ENCODE measurements at places on chromosomes 13 and 19. TPM values are rescaled to one million over a fixed set of nuclear protein-coding genes. Genes with fewer than 3 reads are reported as not detected.
A peak's percentile ranks its signal among the peaks of the same experiment; 100 is the strongest.

DNA sequence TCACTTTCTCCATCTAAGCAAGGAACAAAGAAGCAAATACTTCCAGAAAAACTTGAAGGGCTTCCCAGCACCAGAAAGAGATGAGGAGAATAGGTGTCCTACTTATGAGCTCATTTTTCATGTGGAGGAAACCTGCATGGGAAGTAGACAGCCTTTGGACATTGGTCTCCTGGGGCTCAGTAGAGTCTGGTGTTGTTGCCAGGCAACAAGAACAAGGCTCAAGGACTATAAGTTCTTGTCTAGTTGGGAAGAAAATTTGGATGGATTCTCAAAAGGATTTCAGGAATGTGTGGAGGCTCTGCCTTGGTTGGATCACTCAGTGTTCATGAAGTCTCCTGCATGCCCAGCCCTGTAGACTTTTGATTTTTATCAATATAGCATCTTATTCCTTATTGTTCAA is 84.5 kb downstream of the MBNL2 start:
- no peak for DNase-seq
- H3K4me1 ChIP-seq, result peaks cover 8% of the 10 kb centered on the region
- no peak overlapping the region for H3K27ac ChIP-seq
- no peak overlapping the region for H3K4me3 ChIP-seq
- no peaks in the 10 kb centered on the region for H3K27me3 ChIP-seq
- H3K36me3 ChIP-seq, result no peaks in the 10 kb centered on the region

DNA sequence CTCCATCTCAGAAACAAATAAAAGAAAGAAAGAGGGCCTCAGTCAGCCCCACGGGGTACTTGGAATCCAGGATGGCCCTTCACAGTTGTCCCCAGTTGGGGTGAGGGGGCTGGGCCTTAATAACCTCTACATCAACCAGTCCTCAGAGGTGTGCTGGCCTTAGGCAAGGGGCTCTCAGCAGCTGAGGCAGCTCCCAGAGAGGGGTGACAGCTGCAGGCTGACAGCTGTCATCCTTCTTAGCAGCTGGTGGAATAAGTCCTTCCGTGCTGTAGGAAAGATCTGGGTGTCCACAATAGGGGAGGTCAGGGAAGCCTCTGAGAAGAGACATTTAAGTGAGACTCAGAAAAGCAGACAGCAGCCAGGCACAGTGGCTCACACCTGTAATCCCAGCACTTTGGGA is 7.4 kb downstream of the BCAM start:
- no peaks in the 10 kb centered on the region for H3K27me3 ChIP-seq
- no peak overlapping the region for H3K4me3 ChIP-seq
- H3K36me3 ChIP-seq, result no peaks in the 10 kb centered on the region
- no peak overlapping the region for H3K27ac ChIP-seq
- no peak for DNase-seq

GRCh38 chr13:49254007-49254406 is 6.3 kb downstream of the CDADC1 start:
- H3K4me1 ChIP-seq, result peaks cover 15% of the 10 kb centered on the region
- H3K4me3 ChIP-seq, result no peak overlapping the region
- DNase-seq, result no peak

- H3K4me3 ChIP-seq, result no peak overlapping the region
- DNase-seq, result no peak
- H3K36me3 ChIP-seq, result no peaks in the 10 kb centered on the region
- no peaks in the 10 kb centered on the region for H3K27me3 ChIP-seq
- H3K4me1 ChIP-seq, result no peaks in the 10 kb centered on the region
- no peak overlapping the region for H3K27ac ChIP-seq
Measured at GRCh38 chr19:32498648-32499200, 82.3 kb upstream of the PDCD5 start.

DNA sequence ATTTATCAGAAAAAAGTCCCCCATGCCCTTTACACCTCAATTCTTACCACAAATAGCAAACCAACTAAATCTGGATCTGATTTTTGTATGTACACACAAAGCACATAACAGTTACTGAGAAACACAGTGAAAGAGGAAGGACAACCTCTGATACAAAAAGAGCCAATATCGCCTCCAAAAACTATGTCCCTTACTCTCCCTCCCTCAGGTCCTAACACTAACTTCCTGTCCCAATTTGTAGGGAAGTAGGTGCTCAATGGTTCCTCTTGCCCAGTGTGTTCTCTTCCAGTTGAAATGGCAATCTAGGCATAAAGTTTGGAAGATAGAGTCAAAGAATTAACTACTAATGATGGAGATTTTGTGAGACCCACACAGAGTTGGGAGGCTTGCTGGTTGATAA is 15.8 kb upstream of the FPR3 start:
- H3K27me3 ChIP-seq, result peaks cover 9% of the 10 kb centered on the region
- no peaks in the 10 kb centered on the region for H3K4me1 ChIP-seq
- H3K36me3 ChIP-seq, result no peaks in the 10 kb centered on the region

GRCh38 chr19:42105368-42105767 is 26.9 kb downstream of the POU2F2 start:
- H3K4me1 ChIP-seq, result peaks cover 9% of the 10 kb centered on the region
- no peaks in the 10 kb centered on the region for H3K27me3 ChIP-seq
- peaks cover 27% of the 10 kb centered on the region for H3K36me3 ChIP-seq
- DNase-seq, result no peak

DNA sequence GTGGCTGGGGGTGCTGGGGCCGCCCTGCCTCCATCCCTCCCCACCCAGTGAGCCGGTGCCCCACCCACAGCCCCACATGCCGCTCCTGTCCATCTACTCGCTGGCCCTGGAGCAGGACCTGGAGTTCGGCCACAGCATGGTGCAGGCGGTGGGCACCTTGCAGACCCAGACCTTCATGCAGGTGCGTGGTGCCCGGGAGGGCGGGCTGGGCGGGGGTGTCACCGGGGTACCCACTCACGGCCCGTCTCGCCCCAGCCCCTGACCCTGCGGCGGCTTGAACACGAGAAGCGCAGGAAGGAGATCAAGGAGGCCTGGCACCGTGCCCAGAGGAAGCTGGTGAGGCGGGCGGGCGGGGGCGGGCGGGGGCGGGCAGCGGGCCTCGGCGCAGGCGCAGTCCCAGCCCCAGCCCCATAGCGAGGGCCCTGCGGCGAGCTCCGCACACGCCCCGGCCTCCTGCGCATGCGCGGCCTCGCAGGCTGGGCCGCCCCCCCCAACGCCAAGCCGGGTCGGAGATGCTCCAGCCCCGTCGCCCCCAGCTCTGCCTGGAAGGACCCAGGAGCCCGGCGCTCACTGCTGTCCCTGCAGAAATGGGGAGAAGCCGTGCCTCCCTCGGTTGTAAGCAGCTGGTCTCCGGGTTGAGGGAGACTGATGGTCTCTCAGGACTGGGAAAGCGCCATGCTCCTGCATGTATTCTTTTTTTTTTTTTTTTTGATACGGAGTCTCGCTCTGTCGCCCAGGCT is 7.7 kb downstream of the ARHGAP45 start:
- H3K4me3 ChIP-seq, result peak overlapping the region; percentile 48
- peaks cover 89% of the 10 kb centered on the region for H3K4me1 ChIP-seq
- peak; percentile 96 for DNase-seq

DNA sequence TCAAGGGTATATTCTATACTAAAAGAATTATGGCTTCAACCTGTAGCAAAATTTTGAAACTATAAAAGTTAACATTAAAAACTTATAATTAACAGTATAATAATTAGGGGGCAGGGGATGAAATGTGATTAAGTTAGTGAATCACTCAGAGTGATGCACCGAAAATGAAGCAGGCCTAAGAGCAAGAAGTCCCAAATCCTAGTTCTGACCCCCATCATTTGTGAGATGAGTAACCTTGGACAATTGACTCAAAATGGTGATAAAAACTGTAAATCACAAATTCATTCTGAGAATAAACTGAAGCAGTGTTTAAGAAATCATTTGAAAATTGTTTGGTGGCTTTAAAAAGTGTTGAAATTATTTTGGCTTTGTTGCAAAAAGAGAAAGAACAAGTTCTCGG is 56.8 kb downstream of the KLF12 start:
- no peak overlapping the region for H3K4me3 ChIP-seq
- peaks cover 21% of the 10 kb centered on the region for H3K4me1 ChIP-seq
- no peaks in the 10 kb centered on the region for H3K27me3 ChIP-seq
- peaks cover 13% of the 10 kb centered on the region for H3K36me3 ChIP-seq

DNA sequence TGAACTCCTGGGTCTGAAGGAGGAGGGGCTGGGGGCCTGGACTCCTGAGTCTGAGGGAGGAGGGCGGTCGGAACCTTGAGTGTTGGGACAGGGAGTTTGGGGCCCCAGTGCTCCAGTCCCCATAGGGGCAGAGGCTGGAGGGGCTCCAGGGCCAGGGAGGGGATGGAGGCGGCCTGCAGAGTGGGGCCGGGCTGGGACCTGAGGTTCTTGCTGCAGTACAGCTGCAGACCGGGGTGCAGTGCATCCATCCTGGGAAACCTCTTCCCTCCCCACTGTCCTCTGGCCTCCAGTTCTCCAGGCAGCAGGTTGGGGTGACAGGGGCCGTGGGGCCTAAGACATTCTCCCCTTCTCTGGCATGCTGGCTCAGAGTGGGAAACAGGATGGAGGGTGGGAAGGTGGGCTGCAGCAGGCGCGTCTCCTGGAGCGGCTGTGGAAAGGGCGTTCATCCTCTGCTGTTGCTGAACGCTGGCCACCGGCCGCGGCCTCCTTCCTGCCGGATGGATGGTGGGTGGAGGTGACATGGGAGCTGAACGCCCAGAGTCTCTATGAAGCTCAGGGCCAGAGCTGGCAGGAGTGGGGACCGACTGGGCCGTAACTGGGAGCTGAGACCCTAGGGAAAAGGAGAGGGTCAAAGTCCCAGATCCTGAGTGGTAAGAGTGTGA is 1.6 kb downstream of the BRSK1 start:
- peaks cover 12% of the 10 kb centered on the region for H3K4me1 ChIP-seq
- H3K27ac ChIP-seq, result no peak overlapping the region
- H3K36me3 ChIP-seq, result no peaks in the 10 kb centered on the region
- DNase-seq, result no peak
- H3K27me3 ChIP-seq, result no peaks in the 10 kb centered on the region
- H3K4me3 ChIP-seq, result no peak overlapping the region

DNA sequence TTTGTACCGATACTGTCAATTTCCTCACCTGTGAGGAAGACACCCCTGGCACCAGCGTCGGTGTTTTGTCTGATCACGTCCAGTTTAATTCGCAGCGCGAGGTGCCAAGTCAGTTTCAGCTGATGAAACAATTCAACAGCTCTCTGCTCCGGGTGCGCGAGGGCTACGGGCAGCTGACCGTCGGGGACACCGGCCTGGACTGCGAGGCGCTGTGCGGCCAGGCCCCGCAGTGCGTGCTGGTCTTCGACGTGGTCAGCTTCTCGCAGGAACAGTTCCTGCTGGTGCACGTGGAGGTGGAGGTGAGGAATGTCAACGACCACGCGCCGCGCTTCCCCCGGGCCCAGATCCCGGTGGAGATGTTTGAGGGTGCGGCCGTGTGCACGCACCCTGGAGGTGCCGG is 171.5 kb downstream of the OLFM4 start:
- no peaks in the 10 kb centered on the region for H3K36me3 ChIP-seq
- H3K4me3 ChIP-seq, result no peak overlapping the region
- H3K27ac ChIP-seq, result no peak overlapping the region
- H3K27me3 ChIP-seq, result peaks cover 22% of the 10 kb centered on the region
- DNase-seq, result no peak

DNA sequence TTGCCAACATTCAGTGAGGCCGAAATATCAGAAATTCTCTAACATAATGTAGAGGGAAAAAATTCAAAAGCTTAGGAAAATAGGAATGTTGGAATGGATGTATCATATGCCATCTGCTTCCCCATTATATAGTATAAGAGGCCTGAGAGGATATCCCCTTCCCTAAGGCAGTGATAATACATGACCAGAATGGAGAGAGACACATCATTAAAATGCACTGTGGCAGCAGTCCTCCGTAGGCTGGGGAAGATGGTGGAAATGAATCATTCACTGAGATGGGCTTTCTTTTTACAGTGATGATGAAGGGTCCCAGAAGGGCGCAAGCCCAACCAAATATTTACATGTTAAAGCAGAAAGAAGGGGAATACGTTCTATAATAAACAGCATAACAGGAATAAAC is 799.1 kb upstream of the SPRY2 start:
- H3K27me3 ChIP-seq, result no peaks in the 10 kb centered on the region
- DNase-seq, result no peak
- no peak overlapping the region for H3K4me3 ChIP-seq

DNA sequence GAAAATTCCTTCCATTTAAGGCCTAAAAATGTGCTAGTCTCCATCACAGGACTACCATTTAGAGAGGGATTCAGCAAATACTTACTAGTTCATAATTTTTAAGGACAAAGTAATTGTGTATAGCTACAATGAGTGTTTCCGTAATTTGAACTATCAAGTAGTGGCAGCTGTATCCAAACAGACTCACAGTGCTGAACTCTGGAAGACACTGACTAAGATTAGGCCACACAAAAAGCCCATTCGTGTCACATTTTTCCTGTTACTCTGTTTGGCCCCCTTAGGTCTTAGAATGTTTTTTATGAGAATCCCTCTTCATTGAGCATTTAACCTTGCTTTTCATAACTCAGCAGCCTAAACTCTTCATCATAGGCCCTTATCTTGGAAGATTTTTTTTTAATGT is 731.2 kb upstream of the PCDH9 start:
- H3K36me3 ChIP-seq, result no peaks in the 10 kb centered on the region
- DNase-seq, result no peak
- no peak overlapping the region for H3K4me3 ChIP-seq
- H3K4me1 ChIP-seq, result no peaks in the 10 kb centered on the region
- H3K27me3 ChIP-seq, result no peaks in the 10 kb centered on the region

DNA sequence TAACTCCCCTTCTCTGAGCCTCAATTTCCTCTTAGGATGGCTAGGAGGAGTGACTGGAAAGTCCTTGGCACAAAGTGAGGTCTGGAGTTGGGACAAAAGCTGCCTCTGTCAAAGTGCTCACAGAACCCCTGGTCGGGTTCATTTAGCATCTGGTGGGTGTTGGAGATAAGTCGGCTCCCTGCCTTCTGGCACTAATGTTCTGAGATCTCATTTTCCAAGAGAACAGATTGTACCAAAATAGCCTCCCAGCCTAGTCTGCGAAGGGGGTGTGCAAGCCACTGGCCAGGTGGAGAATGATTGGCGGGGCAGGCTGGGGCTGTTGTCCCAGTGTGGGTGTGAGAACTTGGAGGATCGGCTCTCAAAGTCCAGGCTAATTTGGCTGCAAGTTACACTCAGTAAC is 20.7 kb upstream of the NWD1 start:
- no peak overlapping the region for H3K27ac ChIP-seq
- no peaks in the 10 kb centered on the region for H3K27me3 ChIP-seq
- no peaks in the 10 kb centered on the region for H3K36me3 ChIP-seq
- DNase-seq, result no peak

DNA sequence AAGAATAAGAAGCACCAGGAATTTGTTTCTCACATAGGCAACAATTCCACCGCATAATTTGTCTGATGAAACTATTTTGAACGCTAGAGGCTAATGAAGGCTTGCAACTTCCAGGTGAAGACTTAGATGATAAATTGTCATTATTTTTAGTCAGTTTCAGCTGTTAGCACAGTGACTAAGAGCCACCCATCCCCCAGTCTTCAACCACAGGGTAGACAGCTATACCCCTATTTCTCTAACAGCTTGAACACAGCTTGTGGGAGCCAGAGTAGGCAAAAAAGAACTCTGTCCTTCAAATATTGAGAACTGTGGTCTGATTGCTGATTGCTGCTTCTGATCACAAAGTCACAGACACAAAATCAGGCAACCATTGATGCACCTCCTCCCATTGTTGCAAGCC is 1124.8 kb upstream of the PRR20A start:
- H3K4me1 ChIP-seq, result no peaks in the 10 kb centered on the region
- H3K4me3 ChIP-seq, result no peak overlapping the region
- H3K27me3 ChIP-seq, result no peaks in the 10 kb centered on the region
- DNase-seq, result no peak
- no peak overlapping the region for H3K27ac ChIP-seq
- H3K36me3 ChIP-seq, result no peaks in the 10 kb centered on the region

BICRA gene
- total RNA-seq, result 22.0 TPM

CILP2 gene
- 1.1 TPM for total RNA-seq

LILRA1 gene
- total RNA-seq, result 0.36 TPM

GZMM gene
- total RNA-seq, result 46.3 TPM

SSC5D gene
- 0.42 TPM for total RNA-seq

PDCD2L gene
- 3.8 TPM for total RNA-seq

ZNF841 gene
- 20.0 TPM for total RNA-seq

EBI3 gene
- not detected for total RNA-seq

LIG4 gene
- total RNA-seq, result 1.5 TPM
